NCI-H2107 (cell line): ENCODE measurements at places on chromosomes 13 and 19.

DNA sequence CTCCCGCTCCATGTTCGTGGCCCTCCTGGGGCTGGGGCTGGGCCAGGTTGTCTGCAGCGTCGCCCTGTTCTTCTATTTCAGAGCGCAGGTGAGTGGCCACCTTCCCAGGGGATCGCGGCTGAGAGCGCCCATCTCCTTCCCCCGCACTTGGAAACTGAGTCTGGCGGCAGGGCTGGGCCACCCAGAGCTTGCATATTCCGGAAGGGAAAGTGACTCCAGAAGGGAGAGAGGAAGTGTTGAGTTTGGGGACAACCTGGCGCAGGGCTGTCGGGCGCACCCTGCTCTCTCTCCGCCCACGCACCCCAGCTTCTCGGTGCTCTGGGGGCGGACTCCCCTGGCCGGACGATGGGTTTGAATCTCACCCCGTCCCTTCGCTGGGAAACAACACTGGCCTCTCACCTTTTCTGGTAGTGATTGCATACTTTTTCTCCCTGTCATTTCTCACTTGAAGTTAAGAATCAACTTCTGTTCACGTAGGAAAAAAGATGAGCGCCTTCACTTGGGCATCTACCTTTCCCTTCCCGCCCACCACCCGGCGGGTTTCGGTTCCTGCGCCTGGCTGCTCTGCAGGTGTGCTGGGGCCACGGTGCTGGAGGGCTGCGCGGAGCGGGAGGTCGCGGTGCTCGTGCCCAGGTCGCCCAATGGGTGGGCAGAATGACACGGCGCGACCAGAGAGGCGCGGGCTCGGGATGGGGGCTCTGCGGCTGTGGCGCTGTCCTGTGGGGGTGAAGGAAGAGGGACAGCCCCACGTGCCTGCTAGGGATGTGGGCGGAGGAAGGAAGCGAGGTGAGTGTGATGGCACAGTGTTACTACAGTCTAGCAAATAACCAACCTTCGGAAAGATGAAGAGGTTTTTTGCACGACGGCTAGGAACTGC, 721 bp downstream of the TNFSF11 start:
- DNase-seq: no peak

- no peak for DNase-seq
Observed at GRCh38 chr19:50419580-50420035, 870 bp downstream of the SPIB start.

GRCh38 chr19:269241-269640, 22.0 kb downstream of the PLPP2 start:
- DNase-seq: no peak

DNA sequence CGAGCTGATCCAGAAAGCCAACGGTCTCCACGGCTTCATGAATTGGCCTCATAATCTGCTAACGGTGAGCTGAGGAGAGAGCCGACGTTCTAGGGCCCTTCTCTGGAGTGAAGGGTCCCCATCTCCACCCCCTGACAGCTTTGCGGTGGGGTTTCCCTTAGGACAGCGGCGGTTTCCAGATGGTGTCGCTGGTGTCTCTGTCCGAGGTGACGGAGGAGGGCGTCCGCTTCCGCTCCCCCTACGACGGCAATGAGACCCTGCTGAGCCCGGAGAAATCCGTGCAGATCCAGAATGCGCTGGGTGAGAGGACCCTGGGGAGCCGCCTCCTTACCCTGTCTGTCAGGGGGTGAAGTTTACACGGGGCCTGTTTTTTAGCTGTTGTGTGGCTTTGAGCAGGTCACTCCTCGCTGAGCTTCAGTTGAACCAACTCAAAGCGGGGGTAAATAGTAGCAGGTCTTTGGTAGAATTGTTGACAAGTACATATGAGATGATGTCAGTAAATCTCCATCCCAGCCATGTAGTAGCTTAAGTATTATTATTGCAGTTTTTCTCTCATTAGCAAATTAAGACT, 801 bp downstream of the QTRT1 start:
- no peak for DNase-seq

DNA sequence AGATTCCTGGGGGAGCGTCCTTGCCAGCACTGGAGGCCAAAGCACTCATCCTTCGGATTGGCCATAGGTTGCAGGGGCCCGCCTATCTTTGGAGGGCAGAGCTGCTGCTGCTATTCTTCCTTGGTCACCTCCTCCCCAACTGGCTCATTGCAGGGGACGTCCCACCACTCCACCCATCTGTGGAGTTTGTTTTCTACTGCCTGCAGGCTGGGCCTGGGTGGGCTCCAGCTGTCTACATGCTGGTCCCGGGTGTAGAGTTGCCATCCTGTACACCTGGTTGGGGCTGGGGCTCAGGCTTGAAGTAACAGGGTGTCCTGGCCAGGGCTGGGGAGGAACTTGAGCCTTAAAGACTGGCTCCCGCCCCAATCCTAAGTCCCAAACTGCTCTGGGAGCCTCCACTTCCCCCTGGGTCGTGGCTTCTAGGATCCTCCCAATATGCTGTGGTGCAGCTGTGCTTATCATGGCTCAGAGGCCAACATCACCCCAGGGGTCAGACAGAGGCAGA, 2.1 kb downstream of the RNF225 start:
- no peak for DNase-seq

- DNase-seq: no peak
Observed at GRCh38 chr13:27038323-27038722, 133.3 kb downstream of the USP12 start.

GRCh38 chr13:41028051-41028450, 8.9 kb upstream of the ELF1 start:
- DNase-seq: no peak

- DNase-seq: no peak
Observed at GRCh38 chr13:99265821-99266426, 7.7 kb upstream of the GPR18 start.

- DNase-seq: no peak
Observed at GRCh38 chr13:85405316-85405897, 393.8 kb downstream of the SLITRK6 start.

DNA sequence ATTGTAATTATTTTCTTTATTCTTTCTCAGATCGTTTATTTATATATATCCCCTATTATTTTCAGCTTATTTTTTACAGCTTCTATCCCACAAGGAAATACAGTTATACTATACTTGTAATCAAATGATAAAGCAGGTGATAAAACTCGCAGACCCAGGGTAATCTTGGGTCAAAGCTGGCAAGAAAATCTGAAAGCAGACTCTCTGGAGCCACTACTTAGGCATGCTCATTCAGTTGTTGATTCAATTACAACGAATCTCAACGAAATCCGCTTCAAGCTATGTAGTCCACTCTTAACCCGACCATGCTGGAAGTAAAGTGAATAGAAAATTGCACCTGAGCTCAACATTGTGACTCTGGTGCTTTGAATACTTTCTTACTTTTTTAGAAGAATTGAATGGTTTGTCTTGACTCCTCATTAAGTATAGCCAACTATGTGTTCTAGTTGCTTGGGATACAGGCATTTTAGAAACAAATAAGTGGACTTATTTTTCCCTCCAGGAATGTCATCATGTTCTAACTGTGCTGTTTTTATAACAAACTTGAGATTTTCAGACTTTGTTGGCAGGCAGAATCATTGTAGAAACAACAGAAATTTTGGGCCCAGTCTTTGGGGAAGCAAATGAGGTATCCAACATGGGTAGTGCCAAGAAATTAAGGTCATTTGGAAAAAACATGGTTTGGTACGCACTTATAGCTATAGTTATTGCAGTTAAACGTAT, 21.4 kb downstream of the ESD start:
- DNase-seq: no peak

DNA sequence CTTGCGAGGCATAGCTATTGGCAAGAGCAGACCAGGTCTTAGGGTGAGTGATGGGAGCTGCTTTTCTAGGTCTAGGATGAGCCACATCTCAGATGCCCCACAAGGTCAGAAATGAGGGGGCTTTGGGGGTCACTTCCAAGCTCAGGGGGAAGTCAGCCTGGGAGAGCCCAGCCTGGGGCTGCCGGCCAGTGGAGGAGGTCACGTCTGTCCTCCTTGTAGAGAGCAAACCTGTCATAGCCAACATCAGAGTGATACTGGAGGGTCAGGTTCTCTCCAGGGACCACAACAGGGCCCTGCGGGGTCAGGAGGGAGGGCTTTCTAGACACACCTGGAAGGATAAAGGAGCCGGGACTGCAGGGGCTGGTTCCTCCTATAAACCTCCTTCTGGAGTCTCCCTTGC, 2.4 kb downstream of the LILRA5 start:
- no peak for DNase-seq

GRCh38 chr19:45564131-45564780, 20.3 kb downstream of the OPA3 start:
- DNase-seq: no peak

GRCh38 chr13:92671821-92672220, 554.8 kb upstream of the GPC6 start:
- DNase-seq: no peak

DNA sequence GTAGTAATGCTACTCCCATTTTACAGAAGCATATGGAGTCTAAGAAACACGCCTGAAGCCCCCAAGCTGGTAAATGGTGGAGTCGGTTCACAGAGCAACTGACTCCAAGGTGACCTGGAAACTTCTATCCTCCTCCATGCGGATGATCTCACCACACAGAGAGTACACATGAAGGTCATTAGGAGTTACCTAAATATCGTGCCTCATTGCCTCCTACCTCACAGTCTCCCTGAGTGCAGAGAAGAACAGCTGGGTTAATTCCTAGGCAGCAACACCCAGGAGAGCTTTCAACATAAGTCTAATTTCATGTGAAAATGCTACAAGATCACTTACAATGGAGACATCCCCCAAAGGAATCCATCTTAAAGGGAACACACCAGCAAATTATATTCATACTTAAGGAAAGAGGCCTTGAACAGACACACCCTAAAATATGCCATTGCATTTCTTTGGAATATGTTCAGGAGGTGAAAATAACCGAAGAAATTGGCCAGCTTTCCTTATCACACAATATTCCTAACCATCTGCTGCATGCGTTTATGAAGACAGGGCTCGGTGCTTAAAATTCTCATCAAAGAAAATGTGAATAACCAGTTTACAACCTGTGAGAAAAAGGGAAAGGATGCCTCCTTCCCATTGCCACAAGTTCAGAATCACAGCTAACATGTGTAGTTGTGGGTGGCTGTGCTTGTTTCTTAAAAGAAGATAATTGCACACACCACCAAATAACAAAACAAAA, 203.6 kb upstream of the NBEA start:
- no peak for DNase-seq

- DNase-seq: no peak
Observed at GRCh38 chr19:3142292-3142670, 6.4 kb downstream of the GNA15 start.

- no peak for DNase-seq
Observed at GRCh38 chr13:87128491-87128890, 542.7 kb upstream of the SLITRK5 start.

DNA sequence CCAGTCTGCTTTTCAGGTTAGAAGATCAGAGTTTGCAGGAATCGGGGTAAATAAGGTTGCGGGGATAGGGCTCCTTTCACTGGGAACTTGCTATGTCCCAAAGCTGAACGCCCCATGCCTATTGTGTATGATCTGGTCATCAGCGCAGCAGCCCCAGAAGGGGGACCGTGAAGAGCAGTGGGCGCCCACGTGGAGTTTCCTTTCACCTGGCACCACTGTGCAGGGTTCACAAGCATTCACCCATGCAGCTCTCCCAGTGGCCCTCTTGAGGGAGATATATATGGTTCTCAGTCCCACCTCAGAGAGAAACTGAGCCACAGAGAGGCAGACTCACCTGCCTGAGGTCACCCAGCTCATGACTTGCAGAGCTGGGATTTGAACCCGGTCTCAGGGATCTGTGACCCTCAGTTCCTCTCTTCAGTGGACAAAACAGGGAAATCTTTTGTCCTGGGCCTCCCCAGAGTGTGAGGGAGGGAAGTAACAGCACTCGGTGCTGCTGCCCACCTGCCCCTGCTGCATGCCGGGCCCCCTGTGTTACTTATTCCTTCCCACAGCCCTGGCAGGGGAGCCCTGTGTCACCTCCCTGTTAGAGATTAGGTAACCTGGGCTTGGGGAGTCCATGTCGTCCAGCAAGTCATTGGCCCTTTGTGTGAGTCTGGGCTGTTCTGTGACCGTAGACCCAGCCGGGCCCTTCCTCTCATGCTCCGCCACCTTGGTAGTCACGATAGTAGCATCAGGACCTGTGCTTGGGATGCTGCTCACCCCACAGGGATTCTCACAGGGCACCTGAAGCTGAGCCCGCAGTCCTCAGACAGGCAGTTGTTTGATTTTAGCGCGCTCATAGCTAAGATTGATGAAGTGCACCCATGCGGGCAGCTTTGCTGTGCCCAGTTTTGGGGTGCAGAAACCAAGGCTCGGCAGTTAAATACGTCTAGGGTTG, 27.9 kb downstream of the PPP5C start:
- no peak for DNase-seq

- DNase-seq: no peak
Observed at GRCh38 chr19:41064974-41065569, 23.2 kb upstream of the CYP2A13 start.

GRCh38 chr13:77022341-77022740, 4.6 kb downstream of the FBXL3 start:
- DNase-seq: no peak

DNA sequence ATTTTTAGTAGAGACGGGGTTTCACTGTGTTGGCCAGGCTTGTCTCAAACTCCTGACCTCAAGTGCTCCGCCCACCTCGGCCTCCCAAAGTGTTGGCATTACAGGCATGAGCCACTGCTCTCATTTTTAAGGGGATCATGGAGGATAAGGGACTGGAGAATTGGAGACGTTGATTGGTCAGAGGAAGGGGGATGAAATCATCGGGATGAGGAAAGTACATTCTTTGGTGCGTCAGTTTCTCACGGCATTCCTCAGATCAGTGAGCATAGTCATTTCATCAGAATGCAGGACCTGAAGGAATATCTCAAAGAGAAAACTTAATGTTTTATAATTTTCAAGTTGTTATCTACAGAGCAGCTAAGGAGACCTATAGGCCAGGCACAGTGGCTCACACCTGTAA, 14.0 kb downstream of the ZNF114 start:
- DNase-seq: no peak

DNA sequence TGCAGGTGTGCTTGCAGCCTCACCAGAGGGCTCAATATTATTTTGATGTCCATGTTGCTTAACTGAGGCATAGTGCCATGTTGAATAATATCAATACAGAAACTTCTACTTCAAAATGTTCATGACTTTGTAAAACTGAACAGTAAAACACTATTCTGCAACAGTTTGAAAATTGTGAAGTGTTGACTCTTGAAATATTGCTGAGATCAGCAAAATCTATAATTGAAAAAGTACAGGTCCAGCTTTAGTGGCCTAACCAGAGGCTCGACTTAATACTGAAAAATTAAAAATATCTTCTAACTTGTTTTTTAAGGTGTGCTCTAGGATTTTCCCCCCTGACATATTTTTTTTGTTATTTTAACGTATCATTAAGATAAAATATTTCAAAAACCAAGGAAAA, 1460.7 kb downstream of the EFNB2 start:
- DNase-seq: no peak
